ENCODE measurements at places on chromosomes 1 and 21. TPM values are rescaled to one million over a fixed set of nuclear protein-coding genes. Genes with fewer than 3 reads are reported as not detected.

Gene GON4L
- polyA plus RNA-seq = 60.6 TPM

DNA sequence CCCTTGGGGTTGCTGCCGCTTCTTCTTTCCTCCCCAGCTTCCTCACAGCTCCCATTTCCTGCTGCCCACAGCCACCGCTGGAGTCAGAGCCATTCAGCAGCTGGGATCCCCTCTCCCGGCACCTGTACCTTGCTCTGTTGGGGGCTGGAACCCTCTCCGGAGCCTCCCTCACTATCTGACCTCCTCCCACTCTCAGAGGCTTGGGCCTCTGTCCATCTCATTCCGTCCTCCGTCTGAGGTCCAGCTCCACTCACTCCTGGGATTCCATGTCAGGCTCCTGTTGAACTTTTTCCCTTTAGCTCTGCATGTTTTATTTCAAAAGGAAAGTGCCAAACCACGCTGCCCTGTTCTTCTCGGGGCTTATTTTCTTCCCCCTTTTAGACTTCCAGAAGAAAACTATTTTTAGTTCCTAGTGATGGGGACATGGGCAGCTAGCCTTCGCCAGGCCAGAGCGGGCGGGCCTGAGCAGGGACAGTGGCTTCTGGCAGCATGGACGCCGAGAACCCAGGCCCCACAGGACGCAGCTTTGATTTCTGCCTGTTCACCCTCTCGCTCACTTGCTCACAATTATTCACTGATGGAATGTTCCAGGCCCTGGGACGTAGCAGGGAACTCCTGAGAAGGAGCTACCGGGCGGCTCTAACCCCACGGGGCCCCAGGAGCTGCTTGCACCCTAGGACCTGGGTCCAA, 79.2 kb downstream of the ARHGEF10L start:
- DNase-seq = no peak

DNA sequence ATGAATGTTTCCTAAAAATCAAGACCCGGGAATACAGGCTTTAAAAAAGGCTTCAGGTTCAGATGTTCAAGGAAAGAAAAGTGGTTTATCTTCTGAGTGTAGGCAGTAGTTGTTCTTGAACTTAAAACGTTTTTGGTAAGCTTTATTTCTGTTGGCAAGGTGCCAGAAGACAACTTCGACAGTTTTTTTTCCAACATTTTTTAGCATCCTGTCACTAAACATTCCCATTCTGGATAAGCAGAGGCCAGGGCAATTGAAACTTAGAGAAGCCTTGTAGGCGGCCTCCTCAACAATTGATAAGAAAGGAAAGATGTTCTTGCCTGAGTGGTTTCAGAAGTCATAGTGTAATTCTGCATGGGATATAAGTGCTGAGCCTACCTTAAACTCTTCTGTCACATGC, 66.7 kb downstream of the PATJ start:
- no peak for DNase-seq

Gene PDZK1
- 123 TPM for polyA plus RNA-seq

Gene FCRL2
- not detected for polyA plus RNA-seq

DNA sequence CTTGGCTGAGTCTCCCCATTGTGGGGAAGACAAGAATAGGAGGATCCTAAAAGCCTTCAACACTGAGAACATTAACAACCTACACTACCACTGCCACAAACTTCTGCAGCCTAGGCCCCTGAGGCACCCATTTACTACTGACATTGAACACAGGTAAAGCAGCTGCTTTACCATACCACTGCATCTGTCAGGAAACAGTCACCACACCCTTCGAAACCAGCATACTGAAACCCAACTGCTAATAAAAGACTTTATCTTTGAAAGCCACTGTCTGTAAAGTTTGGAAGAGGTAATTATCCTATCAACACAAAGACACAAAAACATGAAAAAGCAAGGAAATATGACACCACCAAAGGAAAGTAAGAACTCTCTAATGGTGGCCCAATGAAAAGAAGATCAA, 7.4 kb downstream of the IFNAR1 start:
- no peak for DNase-seq

Gene OR10Z1
- 0.05 TPM for polyA plus RNA-seq

DNA sequence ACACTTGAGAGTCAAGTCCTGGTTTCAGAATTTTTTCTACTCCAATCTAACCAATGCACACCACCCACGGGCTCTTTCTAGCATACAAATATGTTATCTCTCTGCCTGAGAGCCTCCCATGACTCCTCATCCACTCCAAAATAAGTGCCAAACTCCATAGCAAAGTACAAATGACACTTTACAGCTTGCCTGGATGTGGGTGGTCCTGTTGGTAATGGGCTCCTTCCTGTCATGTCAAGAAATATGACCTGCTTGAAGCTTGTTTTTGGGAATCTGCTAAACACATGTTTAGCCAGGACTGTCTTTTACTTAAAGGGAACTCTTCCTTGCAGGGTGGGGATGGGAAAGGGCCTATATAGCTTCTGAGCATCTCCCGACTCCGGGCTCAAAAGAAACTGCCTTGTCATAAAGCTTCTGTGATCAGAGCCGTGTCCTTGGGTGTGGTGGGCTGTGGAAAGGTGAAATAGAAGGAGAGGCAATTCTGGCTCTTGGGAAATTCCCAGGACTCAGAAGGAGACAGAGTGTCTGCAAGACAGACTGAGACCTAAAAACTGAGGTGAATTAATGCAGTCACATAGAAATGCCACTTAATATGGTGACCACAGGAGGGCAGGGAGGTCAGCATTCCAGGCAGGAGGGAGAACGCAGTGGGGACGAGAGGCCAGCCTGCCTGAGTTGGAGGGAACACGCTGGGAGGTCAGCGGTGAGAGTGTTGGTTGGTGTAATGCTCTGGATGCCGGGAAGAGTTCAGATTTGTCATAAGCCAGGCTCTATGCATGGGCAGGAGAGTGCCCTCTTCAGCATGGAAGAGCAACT, 6.1 kb upstream of the IGFN1 start:
- no peak for DNase-seq

Gene SPATA45
- 0.92 TPM for polyA plus RNA-seq

DNA sequence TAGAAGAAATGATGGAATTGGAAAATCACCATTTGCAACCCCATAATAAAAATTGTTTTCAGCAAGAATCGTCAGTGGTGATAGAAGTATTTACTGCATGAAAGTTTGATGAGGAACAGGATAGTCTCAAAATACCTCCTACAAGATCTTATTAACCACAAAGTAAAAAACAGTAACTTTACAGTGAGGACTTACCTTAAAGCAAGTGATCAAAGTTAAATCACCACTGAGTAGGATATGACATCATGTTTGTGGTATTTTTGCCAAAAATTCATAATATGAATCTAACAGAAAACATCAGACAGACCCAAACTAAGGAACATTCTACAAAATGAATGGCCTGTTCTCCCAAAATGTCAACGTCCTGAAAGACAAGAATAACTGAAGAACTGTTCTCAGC, 19.9 kb downstream of the ALDH9A1 start:
- DNase-seq = no peak

Gene MAP1LC3C
- 1.4 TPM for polyA plus RNA-seq
